ENCODE measurements at places on chromosomes 1 and 21.

- DNase-seq = peak; percentile 99
Measured at GRCh38 chr1:31955917-31956736, 18.0 kb upstream of the PTP4A2 start.

GRCh38 chr1:165495858-165496205 lies 48.0 kb upstream of the LRRC52 start:
- DNase-seq = no peak

DNA sequence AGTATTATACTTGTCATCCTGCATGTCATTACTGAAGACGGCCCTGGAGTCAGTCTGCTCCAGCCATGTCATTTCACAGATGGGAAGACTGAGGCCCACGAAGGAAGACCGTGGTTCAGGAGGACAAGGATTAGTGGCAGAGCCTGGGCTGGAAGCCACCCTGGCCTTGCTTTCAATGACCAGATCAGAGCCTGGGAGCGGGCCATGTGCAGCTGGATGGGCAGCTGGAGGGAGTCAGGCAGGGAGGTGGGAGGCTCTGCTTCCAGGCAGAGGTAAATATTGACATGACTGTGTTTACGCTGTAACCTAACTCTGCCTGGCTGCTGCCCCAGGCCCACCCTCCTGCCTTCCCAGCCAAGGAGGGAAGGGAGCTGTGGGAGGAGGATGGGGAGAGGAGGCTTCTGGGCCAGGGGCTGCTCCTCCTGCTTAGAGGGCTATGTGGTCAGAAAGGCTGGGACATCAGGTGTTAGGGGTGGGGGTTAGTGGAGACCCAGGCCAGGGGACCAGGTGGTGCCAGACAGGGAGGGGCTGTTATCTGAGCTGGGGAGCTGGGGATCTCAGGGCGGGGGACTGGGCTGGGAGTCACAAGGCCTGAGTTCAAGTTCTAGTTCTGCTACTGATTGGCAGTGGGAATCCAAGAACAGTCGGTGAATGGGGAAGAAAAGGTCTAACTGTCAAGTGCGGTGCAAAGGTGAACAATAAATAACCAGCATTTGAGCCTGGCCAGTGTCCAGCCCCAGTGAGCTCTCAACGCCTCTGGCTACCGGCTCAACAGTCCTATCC lies 48.5 kb upstream of the ECE1 start:
- peak; percentile 36 for DNase-seq

GRCh38 chr1:154998818-154999570 lies 3.6 kb upstream of the ZBTB7B start:
- peak; percentile 81 for DNase-seq

GRCh38 chr1:224113545-224113917 lies 380 bp upstream of the FBXO28 start:
- no peak for DNase-seq

Data from GM23248 (cell line).